Subcutaneous preadipocyte (primary cell): ENCODE measurements at places on chromosomes 7 and 10. TPM values are rescaled to one million over a fixed set of nuclear protein-coding genes. Genes with fewer than 3 reads are reported as not detected.

Gene BNIP3
- 72.0 and 78.8 TPM in 2 replicates for total RNA-seq

Gene CDC14C
- 0.37 TPM in 1 of 2 replicates, not detected in the other for total RNA-seq

Gene GPR15LG
- not detected in 2 replicates for total RNA-seq

Gene KLF14
- 0.20 and 0.37 TPM in 2 replicates for total RNA-seq

Gene PPP1R17
- not detected in 2 replicates for total RNA-seq

Gene P4HA1
- total RNA-seq = 135 and 144 TPM in 2 replicates

Gene RBP4
- 0.73 and 2.2 TPM in 2 replicates for total RNA-seq

Gene SRRM3
- total RNA-seq = 0.98 and 1.1 TPM in 2 replicates

Gene C10orf67
- total RNA-seq = under 0.01 TPM in 1 of 2 replicates, not detected in the other

Gene DDX50
- 40.4 and 45.7 TPM in 2 replicates for total RNA-seq

Gene TMEM130
- not detected in 2 replicates for total RNA-seq

Gene AKR1C1
- total RNA-seq = 216 and 715 TPM in 2 replicates

Gene DRGX
- total RNA-seq = not detected in 2 replicates

Gene LRGUK
- total RNA-seq = 0.20 and 0.37 TPM in 2 replicates

Gene ZNF316
- total RNA-seq = 9.6 and 14.1 TPM in 2 replicates

Gene VWA2
- under 0.01 and 0.20 TPM in 2 replicates for total RNA-seq

Gene TLL2
- total RNA-seq = under 0.01 TPM in 1 of 2 replicates, not detected in the other

Gene ASB10
- not detected in 2 replicates for total RNA-seq

Gene LIPJ
- 0.73 TPM in 1 of 2 replicates, not detected in the other for total RNA-seq

Gene TUBAL3
- not detected in 2 replicates for total RNA-seq

Gene OPN4
- total RNA-seq = not detected in 2 replicates

Gene TASOR2
- total RNA-seq = 58.8 and 94.8 TPM in 2 replicates

Gene PNLIPRP3
- total RNA-seq = 0.37 and 1.2 TPM in 2 replicates

Gene RAB19
- not detected in 2 replicates for total RNA-seq

Gene TMEM176B
- total RNA-seq = 16.9 TPM in 1 of 2 replicates, not detected in the other

Gene KCNH2
- not detected in 2 replicates for total RNA-seq
